Activated naive CD4-positive, alpha-beta T cell (primary cell): ENCODE measurements at places on chromosomes 2 and 18.

- DNase-seq = no peak
Observed at GRCh38 chr2:199197448-199197847, 260.3 kb downstream of the SATB2 start.

GRCh38 chr2:98359986-98360385 lies 13.7 kb downstream of the CNGA3 start:
- DNase-seq = no peak

DNA sequence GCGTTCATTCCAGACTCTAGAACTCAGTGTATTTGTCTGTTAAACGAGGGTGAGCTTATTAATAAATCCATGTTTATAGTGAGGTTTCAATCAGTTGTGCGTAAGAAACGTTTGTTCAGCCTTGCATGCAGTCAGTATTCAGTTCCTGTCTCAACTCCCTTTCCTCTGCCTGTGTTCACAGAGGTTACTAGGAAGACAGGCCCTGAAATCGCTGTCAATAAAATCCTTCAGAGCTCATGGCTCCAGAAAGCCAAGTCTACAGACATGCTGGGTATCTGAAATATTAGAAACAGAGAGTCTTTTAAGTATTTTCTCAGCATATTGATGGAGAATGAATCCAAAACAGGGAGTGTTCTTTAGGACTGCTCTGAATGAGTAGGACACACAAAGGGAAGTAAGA lies 75.4 kb downstream of the KLF7 start:
- DNase-seq = no peak

- no peak for DNase-seq
Observed at GRCh38 chr2:174438146-174438886, 42.8 kb downstream of the SCRN3 start.

GRCh38 chr18:79540904-79541282 lies 138.7 kb upstream of the CTDP1 start:
- no peak for DNase-seq

- no peak for DNase-seq
Observed at GRCh38 chr2:143226714-143227541, 97.7 kb downstream of the ARHGAP15 start.
